ENCODE measurements at places on chromosomes 7 and 10.

GRCh38 chr7:85620936-85621685, 434.3 kb upstream of the SEMA3D start:
- no peak for DNase-seq

- no peak for DNase-seq
Measured at GRCh38 chr10:1499359-1499957, 237.9 kb downstream of the ADARB2 start.

GRCh38 chr7:5541087-5541992, 117.7 kb upstream of the TNRC18 start:
- DNase-seq: no peak

- no peak for DNase-seq
Measured at GRCh38 chr10:95423164-95424005, 132.6 kb upstream of the PDLIM1 start.

DNA sequence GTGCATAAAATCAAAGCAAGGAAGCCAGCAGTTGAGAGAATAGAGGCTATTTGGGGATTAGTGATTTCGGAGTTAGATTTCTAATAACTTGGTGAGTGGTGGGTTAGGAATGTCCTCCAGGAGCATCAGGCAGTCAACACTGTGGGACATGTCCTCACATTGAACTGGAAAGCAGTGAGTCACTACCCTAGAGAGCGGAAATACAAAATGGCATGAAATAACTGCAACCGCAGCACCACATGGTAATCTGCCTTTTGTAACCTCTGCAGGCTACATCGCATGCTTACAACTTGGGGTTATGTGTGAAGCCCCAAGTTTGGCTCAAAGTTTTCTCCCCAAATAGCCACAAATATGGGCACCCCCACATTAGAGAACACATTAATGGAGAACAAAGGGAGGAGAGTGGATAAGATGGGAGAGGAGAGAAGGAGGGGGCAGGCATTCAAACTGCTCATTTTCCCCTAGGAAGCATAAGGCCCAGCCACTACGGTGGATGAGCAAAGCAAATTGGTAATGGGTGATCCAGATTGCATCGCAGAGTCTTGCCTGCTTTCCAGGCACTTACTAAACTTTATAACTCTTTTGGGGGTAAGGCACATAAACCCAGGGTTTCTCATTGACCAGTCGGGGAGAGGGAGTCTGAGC, 22.0 kb upstream of the SLF2 start:
- DNase-seq: no peak

GRCh38 chr10:78571286-78571685, 497.5 kb upstream of the ZMIZ1 start:
- no peak for DNase-seq

DNA sequence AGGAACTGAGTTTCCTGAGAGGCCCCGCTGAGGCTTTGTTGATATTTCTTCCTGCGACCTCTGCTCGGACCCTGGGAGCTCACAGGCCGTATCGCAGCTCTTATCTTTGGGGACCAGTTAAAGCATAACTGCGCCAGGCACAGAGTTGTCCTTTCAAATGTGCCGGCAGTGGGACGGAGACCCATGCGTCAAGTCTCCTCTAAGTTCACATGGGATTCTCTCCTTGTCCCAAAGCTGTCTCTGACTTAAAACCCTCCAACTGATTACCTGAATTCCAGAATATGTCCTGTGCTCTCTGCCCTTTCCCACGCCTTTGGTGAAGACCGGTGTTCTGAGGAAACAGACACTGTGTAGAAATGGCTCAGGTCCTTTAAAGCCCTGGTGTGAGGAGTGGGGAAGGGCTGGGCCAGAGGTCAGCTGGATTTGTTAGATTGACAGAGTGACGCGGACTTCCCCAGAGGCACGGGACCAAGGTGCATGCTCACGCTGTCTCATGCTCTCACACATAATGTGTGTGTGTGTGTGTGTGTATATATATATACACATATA, 169.8 kb downstream of the EGFR start:
- no peak for DNase-seq

DNA sequence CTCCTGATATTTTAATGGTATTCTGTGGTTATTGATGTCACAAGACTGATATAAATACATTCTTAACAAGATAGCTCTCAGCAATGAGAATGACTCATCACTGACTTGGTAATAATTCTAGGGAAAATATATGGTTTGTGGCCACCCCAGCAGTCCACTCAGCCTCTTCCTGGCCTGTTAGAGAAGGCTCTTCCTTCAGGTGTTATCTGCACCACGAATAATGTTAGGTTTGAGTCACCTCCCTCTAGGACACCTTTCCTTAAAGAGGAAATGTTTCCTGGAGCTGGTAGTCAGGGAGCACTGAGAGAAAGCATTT, 163.3 kb downstream of the SVIL start:
- DNase-seq: no peak

- no peak for DNase-seq
Measured at GRCh38 chr7:17770710-17771375, 169.5 kb downstream of the SNX13 start.

- DNase-seq: no peak
Measured at GRCh38 chr10:95601116-95601719, 40.0 kb upstream of the SORBS1 start.

GRCh38 chr7:34575006-34575405, 83.0 kb upstream of the NPSR1 start:
- DNase-seq: no peak

DNA sequence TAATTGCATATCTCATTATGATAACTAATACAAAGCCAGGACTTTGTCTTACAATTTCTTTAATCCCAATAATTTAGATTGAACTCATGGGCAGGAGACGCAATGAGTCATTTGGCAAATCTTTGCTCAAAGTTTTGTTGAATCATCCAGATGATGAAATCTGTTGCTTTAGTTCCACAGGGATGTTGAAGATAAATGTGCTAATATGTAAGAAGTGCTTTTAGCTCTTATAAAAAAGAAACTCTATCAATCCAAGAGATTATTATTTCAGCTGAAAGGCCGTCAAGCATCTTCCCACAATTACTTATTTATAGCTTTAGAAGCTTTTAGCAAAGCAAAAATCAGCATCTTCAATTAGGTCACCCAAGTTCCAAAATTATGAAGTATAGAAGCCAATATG, 36.8 kb upstream of the ANK3 start:
- DNase-seq: no peak

GRCh38 chr7:55247428-55247827, 117.7 kb upstream of the LANCL2 start:
- no peak for DNase-seq

DNA sequence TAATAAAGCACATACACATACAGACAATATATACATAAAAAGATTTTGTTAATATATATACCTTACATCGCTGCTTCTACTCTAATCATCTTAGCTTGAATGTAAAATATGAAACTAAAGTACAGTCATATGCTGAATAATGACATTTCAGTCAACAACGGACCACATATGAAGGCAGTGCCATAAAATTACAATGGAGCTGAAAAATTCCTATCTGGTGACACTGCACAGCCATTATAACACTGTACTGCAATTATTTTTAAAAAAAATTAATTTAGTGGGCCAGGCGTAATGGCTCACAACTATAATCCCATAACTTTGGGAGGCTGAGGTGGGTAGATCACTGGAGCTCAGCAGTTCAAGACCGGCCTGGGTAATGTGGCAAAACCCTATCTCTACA, 122.3 kb downstream of the JMJD1C start:
- no peak for DNase-seq

DNA sequence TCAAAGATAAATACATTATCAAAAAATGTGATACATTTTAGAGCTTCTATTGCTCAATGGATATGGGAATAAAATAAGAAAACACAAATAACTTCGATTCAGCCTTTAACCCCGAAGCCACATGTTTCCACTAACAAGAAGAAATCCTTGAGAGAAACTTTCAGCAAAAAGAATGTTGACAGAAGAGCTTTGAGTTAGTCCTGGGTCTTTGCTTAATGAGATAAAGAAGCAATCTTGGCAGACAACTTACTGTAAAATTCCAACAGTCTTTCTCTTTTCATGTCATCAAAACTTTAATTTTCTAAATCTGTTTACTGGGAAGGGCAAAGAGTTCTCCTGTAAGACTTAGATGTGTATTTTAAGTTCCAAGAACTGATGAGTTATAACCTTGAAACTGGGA, 810.2 kb downstream of the CNTNAP2 start:
- no peak for DNase-seq

GRCh38 chr10:74190494-74190893, 39.5 kb downstream of the ADK start:
- no peak for DNase-seq

DNA sequence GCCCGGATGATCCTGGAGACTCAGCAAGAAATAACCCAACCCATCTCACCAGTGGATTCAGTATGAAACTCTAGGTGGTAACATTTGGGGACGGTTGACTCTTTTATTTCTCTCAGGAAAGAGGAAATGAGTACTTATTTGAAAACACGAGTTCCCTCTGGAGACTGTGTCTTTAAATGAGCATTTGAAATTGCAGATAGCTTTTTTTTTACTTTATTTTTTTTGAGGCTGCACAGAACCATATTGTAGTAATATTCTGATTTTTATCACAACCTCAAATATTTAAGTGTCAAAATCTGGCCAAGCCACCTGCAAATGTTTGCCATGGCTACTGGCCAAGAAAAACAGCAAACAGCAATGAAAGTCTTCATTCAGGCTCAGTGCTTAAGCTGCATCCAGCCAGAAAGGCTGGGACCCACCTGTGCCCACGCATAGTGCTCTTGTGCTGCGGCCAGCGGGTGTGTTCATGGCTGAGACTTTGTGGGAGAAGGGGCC, 160.8 kb downstream of the CREB5 start:
- DNase-seq: no peak

- DNase-seq: no peak
Measured at GRCh38 chr7:17939606-17940301, 540 bp downstream of the SNX13 start.

- no peak for DNase-seq
Measured at GRCh38 chr10:101968940-101969321, 87.0 kb downstream of the ARMH3 start.

GRCh38 chr7:18530224-18531179, 35.0 kb downstream of the HDAC9 start:
- DNase-seq: no peak

DNA sequence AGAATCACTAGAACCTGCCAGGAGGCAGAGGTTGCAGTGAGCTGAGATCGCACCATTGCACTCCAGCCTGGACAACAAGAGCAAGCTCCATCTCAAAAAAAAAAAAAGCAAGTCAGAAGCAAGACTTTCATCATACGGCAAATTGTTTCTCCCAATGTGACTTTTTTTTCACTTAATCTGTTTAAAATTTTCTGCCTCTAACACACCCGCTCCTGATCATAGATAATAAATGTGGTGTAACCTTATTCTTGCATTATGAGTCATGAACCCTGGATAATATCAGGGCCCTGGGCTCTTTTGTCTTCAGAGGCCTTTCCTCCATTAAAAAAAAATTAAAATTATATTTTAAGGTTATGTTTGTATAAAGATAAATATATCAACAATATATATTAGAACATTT, 111.4 kb upstream of the JCAD start:
- no peak for DNase-seq

DNA sequence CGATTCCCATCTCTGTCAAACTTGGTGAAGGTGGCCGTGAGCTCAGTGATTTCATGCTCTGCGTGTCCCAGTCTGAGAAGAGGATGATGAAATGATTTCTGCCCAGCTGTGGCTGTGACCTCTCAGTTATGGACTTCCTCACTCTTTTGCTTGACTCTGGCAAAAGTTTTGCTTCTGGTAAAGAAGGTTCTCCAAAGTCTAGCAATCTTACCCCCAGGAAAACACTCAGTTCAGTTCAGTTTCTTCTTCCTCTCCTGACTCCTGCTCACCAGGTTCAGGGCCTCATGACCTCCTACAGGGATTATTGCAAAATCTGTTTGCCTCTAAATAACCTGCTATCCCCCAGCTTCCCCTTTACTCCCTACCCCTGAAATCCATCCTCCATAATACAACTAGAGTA, 4.9 kb upstream of the BLOC1S2 start:
- DNase-seq: no peak

- no peak for DNase-seq
Measured at GRCh38 chr7:104206841-104207240, 972 bp downstream of the ORC5 start.

GRCh38 chr7:126589068-126589684, 663.6 kb downstream of the GRM8 start:
- DNase-seq: no peak

DNA sequence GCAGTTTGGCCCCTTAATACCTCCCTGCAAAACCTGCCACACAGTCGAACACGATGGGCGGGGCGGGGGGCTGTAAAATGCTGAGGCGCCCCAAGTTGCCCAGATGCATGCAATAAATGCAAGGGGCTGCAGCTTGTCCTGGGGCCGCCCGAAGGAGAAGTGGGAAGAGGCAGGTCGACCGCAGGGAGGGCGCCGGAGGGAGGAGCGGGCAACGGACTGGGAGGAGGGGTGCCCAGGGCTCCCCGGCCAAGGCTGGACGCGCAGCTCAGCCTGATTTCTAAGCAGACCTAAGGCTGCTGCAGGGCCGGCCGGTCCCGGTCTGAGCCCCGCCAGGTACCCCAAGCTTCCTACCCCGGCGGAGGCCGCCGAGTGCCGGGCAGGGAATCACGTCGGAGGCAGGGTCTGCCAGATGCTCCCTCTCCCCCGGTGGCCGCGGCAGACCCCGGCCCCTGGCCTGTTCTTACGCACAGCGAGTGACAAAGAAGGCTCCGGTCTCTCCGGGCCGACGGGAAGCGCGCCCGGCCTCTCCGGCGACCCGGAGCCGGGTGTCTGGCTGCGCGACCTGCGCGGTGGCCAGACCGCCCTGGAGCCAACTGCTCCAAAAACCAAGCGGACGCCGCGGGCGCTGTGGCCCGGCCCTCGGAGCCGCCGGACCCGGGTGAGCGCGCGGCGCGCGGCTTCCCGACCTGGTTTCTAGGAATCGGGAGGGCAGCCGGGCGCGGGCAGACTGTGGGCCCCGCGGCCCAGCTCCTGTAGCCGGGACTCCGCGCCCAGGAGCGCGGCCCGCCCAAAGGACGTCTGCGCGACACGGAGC, 744 bp upstream of the EBF3 start:
- no peak for DNase-seq

- no peak for DNase-seq
Measured at GRCh38 chr7:140053812-140054539, 8.8 kb downstream of the PARP12 start.

- DNase-seq: no peak
Measured at GRCh38 chr10:51241461-51241860, 167.2 kb downstream of the PRKG1 start.

- DNase-seq: no peak
Measured at GRCh38 chr7:43078794-43079193, 33.7 kb upstream of the HECW1 start.

GRCh38 chr10:3426190-3426845, 253.7 kb upstream of the PITRM1 start:
- DNase-seq: no peak

DNA sequence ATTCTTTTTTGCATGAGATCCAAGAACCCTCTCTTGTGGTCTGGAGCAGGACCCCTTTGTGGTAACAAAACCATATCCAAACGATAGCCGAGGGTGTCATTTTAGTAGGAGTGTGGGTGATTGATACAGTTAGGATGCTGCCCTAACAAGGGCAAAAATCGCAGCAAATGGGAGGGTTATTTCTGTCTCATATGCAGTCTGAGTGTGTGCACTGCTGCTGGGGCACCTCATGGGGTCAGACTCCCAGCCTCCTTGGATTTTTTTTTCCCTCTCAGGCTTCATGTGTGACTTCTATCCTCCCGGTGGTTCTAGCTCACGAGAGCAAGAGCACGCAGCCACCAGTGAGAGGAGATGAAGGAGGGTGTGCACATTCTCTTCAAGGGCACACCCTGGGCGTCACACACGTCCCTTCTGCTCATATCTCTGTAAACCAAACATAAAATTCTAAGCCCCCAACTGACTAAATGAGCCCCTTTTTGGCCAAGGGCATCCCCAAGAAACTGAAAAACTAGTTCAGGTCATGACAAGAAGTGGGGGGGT, 28.6 kb upstream of the IL15RA start:
- no peak for DNase-seq

- DNase-seq: peak; percentile 63
Measured at GRCh38 chr7:157961731-157962457, 625.1 kb downstream of the DNAJB6 start.

Measured in chondrocyte (in vitro differentiated cells).